ENCODE measurements at places on chromosomes 11 and 22. TPM values are rescaled to one million over a fixed set of nuclear protein-coding genes. Genes with fewer than 3 reads are reported as not detected.

Gene P2RY2
- total RNA-seq = not detected

Gene CYB5R3
- 79.5 TPM for total RNA-seq

Gene GSTT2
- total RNA-seq = not detected

Gene OR51B5
- total RNA-seq = not detected

Gene CALCA
- total RNA-seq = not detected

Gene SORL1
- 53.5 TPM for total RNA-seq

Gene VSIG10L2
- total RNA-seq = not detected

Gene POU2AF2
- total RNA-seq = 0.14 TPM

Gene TEAD1
- total RNA-seq = 0.65 TPM

Gene GAL
- total RNA-seq = 2.2 TPM

Gene TMPRSS13
- 1.7 TPM for total RNA-seq

Gene LRRC74B
- not detected for total RNA-seq

Gene KDM4D
- 1.5 TPM for total RNA-seq

Gene RAB36
- 0.35 TPM for total RNA-seq

Gene MS4A2
- total RNA-seq = not detected

Gene KCNJ1
- not detected for total RNA-seq

Gene SHANK2
- total RNA-seq = not detected

Gene TPH1
- total RNA-seq = 0.18 TPM

Gene FZD4
- 0.14 TPM for total RNA-seq

Gene NRGN
- 18.1 TPM for total RNA-seq

Gene PRG3
- not detected for total RNA-seq

Gene GVQW3
- total RNA-seq = 3.2 TPM

Gene SYCE3
- 3.8 TPM for total RNA-seq

Gene TMEM123
- total RNA-seq = 392 TPM

Gene MYEOV
- not detected for total RNA-seq

Gene CAPRIN1
- total RNA-seq = 295 TPM

Gene ARHGEF17
- not detected for total RNA-seq

Gene ASRGL1
- total RNA-seq = 1.2 TPM

Gene LDHAL6A
- total RNA-seq = not detected

Gene AAMDC
- total RNA-seq = 5.3 TPM

Gene LGALS1
- 663 TPM for total RNA-seq

Gene CCDC89
- not detected for total RNA-seq

Gene CDC42BPG
- 0.39 TPM for total RNA-seq

Gene ABTB2
- 1.2 TPM for total RNA-seq

Gene CRELD2
- 16.4 TPM for total RNA-seq

Gene FAM111B
- 38.9 TPM for total RNA-seq

Gene OR51G2
- total RNA-seq = not detected

Gene RAC2
- 692 TPM for total RNA-seq

Gene TRPC6
- total RNA-seq = not detected

Gene OR2AG1
- not detected for total RNA-seq

Gene LRP5
- total RNA-seq = 13.6 TPM

Gene SYTL2
- 6.8 TPM for total RNA-seq

Gene C11orf86
- not detected for total RNA-seq

Gene GAB4
- total RNA-seq = not detected

Gene BIK
- total RNA-seq = 1.4 TPM

Gene SLC22A6
- not detected for total RNA-seq

Gene C11orf97
- not detected for total RNA-seq

Data from activated CD4-positive, alpha-beta T cell treated with anti-CD3 and anti-CD28 coated beads for 36 hours (primary cell).